Activated T-cell treated with anti-CD3 and anti-CD28 coated beads, Interleukin-2, amount 50 U/mL, for 72 hours (primary cell): ENCODE measurements at places on chromosomes 6 and 20.
A peak's percentile ranks its signal among the peaks of the same experiment; 100 is the strongest.

GRCh38 chr6:148648754-148649453 is 97.9 kb upstream of the UST start:
- DNase-seq = no peak

DNA sequence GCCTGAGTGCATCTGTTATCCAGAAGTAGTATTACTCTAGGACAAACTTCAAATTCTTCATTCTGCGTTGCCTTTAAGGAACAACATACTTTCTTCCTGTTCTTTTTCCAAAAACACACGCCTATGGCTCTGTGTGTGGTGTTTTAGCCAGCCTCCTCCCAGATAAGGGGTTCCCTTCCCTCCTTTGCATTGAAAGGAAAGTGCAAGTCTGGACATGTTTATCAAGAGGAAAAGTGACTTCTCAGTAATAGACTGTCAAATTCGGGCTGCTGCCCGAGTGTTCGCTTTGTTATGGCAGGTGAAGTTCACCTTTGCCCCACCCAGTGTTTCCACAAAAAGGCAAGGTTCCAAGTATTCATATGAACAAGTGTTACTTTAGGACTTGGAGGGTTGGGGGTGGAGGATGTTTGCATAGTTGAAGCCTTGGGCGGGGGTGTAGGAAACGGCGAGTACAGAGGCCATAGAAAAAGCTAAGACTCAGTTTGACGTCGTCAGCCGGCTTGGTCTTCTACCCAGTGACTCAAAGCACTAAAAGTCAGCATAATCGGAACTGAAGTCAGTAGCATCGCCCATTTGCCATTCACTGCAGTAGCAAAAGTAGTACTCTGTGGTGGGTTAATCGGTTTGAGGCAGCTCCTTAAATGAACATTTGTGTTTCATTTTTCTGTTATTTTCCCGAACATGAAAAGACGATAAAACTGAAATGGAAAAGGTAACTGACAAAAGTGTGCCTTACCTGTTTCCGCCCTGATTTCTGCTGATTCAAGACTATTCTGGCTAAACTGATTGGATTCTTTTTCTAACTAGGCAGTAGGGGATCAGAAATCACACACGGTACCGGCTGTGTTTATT is 12.5 kb downstream of the PRDM1 start:
- peak; percentile 86 for DNase-seq

DNA sequence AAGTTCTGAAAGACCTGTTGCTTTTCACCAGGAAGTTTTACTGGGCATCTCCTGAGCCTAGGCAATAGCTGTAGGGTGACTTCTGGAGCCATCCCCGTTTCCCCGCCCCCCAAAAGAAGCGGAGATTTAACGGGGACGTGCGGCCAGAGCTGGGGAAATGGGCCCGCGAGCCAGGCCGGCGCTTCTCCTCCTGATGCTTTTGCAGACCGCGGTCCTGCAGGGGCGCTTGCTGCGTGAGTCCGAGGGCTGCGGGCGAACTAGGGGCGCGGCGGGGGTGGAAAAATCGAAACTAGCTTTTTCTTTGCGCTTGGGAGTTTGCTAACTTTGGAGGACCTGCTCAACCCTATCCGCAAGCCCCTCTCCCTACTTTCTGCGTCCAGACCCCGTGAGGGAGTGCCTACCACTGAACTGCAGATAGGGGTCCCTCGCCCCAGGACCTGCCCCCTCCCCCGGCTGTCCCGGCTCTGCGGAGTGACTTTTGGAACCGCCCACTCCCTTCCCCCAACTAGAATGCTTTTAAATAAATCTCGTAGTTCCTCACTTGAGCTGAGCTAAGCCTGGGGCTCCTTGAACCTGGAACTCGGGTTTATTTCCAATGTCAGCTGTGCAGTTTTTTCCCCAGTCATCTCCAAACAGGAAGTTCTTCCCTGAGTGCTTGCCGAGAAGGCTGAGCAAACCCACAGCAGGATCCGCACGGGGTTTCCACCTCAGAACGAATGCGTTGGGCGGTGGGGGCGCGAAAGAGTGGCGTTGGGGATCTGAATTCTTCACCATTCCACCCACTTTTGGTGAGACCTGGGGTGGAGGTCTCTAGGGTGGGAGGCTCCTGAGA is at the start of gene HFE:
Gene HFE (plus strand): TSS at position 146 of the 832 bp plus-strand sequence. CDS start 12 bp downstream, at position 158.
- peak; percentile 47 for DNase-seq

- DNase-seq = peak; percentile 47
Measured at GRCh38 chr20:46111028-46111835, 6.9 kb upstream of the CD40 start.

- peak; percentile 15 for DNase-seq
Measured at GRCh38 chr20:5674176-5674660, 76.0 kb upstream of the SHLD1 start.

DNA sequence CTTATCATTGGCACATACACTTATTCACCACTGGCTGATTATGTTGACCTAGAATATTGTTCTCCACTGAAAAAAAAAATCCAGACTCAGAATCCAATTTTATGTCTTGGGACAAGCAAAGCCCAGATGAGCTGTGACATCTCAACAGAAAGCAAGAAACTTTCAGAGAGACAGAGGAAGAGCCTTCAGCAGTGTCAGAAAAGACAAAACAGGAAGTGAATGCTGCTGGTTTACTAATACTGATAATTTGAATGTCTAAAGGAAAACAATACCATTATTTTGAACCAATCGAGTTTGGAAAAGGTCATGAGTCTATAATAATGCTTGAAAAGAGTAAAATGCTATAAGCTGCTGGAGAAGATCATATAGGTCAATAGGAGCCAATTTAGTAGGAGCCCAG is 179.8 kb upstream of the RIMS1 start:
- no peak for DNase-seq

DNA sequence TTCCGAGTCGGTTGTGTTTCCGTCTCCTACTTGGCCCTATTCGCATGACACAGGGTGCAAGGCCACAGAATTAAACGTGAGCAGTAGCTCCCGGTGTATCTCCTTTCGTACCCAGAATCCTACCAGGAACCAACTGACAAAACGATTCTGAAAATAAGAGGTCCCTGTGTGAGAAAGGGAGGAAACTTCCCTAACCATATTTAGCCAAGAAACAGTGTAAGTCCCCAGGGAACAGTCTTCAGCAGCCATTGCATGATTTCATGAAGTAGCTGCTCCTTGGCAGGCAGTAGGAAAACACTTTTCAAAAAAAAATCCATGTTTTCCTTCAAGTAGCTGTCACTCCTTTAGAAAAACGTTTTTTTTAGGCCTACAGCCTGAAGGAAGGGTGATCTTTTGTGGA is 46.9 kb downstream of the PDE10A start:
- no peak for DNase-seq

DNA sequence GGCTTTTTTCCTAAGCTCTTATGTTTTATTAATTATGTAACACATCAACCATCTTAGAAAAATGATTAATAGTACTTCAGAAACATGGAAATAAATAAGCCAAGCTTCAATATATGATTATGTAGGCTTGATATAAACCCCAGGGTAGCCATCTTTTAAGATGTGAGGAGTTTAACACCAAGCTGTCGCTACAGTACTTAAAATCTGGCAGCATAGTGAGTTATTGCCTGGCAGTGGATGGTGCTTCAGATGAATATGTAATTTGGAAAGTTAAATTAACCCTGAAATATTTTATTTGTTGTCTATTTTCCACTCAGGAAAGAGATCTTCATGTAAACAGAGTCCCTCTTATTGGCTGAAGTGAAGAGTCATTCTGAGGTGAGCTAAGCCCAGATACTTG is 339.0 kb upstream of the ZFP64 start:
- no peak for DNase-seq

- no peak for DNase-seq
Measured at GRCh38 chr6:15515660-15516375, 147.0 kb downstream of the DTNBP1 start.

DNA sequence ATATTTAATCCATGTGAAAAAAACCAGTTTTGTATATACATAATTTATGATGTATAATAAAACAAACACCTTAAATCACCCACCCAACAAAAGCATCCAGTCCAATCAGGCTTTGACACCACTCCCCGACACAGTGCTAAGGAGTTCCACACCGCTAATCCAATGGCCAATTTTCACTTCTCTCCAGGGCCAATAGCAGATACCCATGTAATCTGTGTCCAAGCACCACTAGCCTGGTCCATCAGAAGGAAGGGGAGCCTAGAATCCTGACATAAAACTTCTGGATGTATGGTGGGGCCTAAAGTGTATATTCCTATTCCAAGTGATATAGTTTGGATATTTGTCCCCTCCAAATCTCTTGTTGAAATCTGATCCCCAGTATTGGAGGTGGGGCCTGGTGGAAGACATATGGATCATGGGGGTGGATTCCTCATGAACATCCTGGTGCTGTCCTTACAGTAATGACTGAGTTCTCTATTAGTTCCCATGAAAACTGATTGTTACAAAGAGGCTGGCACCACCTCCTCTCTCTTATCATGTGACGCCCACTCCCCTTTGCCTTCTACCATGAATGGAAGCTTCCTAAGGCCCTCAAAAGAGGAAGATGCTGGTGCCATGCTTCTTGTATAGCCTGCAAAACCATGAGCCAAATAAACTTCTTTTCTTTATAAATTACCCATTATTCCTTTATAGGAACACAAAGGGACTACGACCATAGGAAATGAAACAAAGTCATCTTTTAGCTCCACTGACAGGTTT is 20.8 kb downstream of the RALGAPA2 start:
- no peak for DNase-seq

- DNase-seq = no peak
Measured at GRCh38 chr20:23244156-23244915, 106.3 kb upstream of the NXT1 start.

DNA sequence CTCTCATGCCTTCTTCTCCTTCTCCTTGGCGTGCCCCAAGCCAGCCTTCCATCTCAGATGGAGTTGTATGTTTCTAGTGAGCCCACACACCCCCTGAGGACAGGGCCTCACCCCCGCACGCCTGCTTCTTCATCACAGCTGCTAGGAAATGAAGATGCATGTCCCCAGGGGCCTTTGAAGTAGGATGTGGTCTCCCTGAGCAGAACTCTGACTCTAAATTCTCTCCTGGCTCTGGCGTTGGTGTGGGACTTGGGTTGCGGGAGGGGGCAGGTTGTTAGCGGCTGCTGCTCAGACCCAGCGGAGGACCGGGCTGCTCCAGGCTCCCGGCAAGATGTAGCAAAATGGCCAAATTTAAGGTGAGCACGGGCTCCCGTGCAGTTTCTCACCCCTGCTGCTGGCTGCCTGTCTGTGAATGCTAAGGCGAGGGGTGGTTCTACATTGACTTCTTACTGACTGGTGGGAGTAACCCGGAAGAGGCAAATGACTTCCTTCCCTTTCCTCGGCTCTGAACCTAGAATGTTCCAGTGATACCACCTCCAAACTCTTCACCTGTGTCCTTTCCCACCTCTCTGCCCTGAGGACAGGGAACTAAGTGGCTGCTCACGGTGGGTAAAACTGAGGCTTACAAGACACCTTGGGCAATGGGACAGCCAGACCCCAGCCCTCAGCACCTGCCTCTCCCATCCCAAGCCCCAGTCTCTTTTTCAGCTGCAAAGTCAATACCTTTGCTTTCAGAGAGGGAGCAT is 8.8 kb downstream of the SYNJ2 start:
- DNase-seq = peak; percentile 65
